CD4-positive, alpha-beta T cell treated with Interleukin-6 for 4 hours (primary cell): ENCODE measurements at places on chromosomes 5 and 9.

DNA sequence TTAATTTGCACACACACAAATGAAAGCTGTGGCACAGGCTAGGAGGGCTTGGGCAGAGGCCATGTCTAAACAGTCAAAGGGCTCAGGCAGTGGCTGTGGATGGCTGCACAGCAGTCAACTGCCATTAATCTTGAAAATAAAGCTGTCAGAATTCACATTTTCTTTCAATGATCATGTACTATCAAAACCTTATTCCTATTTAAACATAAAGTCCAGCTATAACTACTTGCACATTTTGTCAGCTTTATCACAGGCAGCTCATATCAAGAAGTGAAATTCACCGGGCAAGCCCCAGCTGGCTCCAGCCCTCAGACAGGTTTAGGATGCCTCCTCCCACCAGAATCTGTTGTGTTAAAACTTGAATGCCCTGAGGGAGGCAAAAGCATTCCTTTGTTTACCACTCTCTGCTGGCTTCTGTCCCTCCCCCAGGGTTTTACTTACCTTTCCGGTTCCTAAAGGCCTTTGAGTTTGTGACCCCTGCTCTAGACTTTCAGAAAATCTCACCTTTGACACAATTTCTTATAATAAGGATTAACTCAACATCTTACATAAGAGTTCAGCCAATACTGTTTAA is 54.9 kb upstream of the GRAMD2B start:
- DNase-seq: no peak

GRCh38 chr5:76805821-76806505 is 12.9 kb upstream of the F2RL1 start:
- no peak for DNase-seq

GRCh38 chr5:105754056-105754455 is 1916.7 kb downstream of the EFNA5 start:
- DNase-seq: no peak

DNA sequence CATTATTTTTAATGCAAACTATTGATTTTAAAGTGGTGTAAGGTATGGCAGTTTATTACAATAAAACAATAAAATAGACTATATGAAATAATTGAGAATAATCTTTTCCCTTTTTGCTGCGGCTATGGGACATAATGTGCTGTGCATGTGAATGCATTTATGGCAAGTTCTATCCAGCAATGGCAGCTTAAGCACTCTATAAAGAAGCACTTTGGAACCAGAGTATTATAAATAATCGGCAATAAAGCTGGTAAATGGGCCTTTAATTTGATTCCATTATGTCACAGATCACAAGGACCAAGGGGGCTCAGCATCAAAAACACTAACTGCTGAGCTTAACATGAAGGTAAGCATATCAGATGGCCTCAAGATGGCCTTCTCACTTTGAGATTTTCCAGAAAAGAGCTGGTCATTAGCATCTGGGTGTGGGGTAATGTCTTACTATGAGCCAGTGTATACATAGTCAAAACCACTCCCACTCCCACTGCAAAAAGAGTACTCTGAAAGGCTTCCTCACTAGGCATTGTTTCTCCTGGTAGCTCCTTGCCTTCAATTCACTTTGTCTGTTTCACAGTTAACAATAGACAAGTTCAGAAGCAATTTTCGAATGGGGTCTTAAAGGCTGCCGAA is 97.1 kb upstream of the ASTN2 start:
- no peak for DNase-seq

GRCh38 chr5:64680289-64680688 is 10.0 kb upstream of the SHISAL2B start:
- no peak for DNase-seq

DNA sequence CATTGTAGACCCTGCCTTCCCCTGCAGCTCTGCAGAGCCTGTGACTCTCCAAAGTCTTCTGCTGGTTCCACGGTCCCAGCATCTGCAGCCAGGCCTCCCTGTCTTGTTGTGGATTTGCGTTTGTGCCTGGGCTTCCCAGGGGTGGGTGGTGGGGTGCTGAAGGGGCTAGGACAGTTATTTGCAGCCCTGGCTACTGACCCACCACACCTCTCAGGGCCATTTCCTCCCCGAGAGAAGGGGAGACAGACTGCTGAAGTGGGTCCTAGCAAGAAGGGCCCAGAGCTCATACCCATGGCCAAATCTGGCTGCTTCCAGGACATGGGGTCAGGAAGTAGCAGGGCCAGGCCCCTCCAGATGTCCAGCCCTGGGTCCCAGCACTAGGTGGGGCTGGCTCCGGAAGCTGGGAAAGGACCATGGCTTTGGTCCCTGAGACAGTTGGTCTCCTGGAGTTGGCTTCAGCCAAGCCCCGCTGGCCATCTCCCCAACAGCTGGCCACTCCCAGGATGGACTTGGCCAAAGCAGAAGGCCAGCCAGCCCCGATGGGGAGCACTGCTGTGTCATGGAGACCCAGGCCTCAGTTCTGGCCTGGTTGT is 26.3 kb downstream of the GSN start:
- DNase-seq: no peak

- no peak for DNase-seq
Observed at GRCh38 chr5:113176196-113176595, 199.6 kb downstream of the DCP2 start.

GRCh38 chr9:129918296-129918950 is 83.2 kb downstream of the USP20 start:
- DNase-seq: no peak

DNA sequence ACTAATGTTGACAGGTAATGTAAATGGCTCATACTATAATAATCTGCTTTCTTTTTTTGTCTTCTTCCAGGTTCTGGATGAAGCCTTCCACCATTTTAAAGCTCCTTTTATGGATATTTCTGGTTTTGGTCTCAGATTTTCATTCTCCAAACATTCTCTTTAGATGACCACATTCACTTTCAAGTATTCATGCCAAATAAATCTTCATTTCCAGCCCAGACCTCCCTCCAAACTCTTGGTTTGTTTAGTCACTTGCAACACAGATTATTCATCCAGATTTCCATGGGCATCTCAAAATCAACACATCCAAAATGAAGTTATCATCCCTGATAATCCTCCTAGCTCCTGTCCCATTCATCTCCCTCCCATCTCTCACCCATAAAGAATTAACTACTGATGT is 40.3 kb upstream of the SVEP1 start:
- no peak for DNase-seq

GRCh38 chr9:136567651-136568287 is 21.9 kb upstream of the NOTCH1 start:
- no peak for DNase-seq

DNA sequence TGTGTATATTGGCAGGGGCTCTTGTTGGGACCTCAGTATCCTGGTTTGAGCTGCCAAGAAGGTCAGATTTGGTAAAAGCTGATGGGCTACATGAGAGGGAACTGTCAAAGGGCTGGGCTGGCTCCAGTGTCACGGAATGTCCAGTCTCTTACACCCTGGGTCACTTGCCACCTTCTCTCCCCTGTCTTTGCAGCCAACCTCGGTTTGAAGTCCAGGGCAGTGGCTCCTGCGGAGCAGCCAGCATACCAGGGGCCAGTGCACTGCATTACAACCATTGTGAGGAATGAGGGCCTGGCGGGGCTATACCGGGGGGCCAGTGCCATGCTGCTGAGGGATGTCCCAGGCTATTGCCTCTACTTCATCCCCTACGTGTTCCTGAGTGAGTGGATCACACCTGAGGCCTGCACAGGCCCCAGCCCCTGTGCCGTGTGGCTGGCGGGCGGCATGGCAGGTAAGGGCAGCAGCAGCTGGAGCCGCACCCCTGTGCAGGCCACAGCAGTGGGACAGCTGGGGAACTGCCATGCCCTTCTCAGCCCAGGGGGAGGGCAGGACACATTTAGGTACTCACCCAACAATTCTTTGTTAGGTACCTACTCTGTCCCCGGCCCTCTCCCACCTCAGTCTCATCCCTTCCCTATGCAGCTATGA is 24.2 kb downstream of the IL9 start:
- no peak for DNase-seq

GRCh38 chr9:70947086-70947485 is 174.3 kb downstream of the TRPM3 start:
- no peak for DNase-seq

GRCh38 chr5:68428231-68428811 is 212.8 kb downstream of the PIK3R1 start:
- DNase-seq: no peak
